ENCODE measurements at places on chromosomes 4 and X.

- peak; percentile 79 for DNase-seq
These were observed 88.7 kb upstream of the ELOVL6 start for GRCh38 chr4:110287130-110287529.

GRCh38 chr4:140047786-140048185 lies 106.2 kb downstream of the MAML3 start:
- no peak for DNase-seq

GRCh38 chr4:96767815-96768480 lies 928.1 kb downstream of the PDHA2 start:
- no peak for DNase-seq

DNA sequence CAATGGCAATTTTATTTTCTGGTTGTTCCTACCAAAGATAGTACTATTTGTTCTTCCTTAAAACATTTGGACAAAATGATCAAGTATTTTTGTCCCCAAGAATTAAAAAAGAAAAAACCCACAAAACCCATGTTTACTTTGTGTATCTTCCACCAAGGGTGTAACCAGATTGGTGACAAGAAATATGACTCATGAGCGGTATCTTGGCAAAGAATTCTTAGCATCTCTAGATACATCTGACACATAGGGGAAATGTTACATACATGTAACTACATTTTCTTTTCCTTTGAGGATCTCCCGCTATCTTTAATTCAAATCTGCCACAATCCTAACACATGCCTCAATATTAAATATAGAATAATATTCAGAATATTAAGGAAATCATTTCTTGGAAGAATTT lies 78.7 kb downstream of the WDFY3 start:
- DNase-seq = no peak

DNA sequence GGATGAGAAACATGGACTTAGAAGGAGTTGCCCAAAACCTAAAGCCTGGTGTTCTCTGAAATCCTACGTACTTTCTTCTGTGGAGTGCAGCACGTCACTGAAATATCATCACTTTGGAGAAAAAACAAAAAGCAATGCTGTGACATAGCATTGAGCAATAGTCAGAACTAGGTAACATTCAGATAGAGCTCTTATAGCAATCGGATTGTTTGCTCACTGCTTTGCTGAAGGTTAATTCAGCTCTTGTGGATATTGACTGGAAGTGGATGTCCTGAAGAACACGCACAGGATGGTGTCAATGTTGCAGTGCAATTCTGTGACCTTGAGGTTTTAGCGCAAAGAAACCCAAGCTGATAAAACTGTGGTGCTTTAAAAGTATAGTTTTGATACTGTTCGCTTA lies 114.2 kb upstream of the GRXCR1 start:
- DNase-seq = no peak

- no peak for DNase-seq
These were observed 9.6 kb upstream of the ABLIM2 start for GRCh38 chr4:8168232-8168631.

- DNase-seq = no peak
These were observed 187.0 kb downstream of the AFAP1 start for GRCh38 chr4:7752649-7753048.

DNA sequence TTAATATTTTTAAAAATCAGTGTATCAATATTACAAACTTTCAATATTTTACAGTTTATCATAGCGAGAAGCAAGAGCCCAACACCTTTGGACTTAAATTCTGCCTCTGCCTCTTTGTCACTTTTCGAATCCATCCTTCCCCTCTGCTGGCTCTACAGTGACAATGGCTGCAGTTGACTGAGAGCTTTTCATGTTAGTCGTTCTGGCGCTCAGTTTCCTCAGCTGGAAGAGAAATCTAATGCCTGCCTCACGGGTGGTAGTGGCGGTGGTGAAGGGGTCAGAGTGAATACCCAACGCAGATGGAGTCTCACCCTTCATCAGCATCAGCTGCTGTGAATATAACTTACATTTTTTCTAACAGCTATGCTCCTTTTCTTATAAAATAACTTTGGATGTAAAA lies 144.8 kb downstream of the NWD2 start:
- DNase-seq = no peak

GRCh38 chrX:110951472-110952269 lies 144.3 kb upstream of the PAK3 start:
- no peak for DNase-seq

- DNase-seq = no peak
These were observed 44.4 kb upstream of the DHRSX start for GRCh38 chrX:2545144-2545543.

- no peak for DNase-seq
These were observed 74.2 kb upstream of the CT45A1 start for GRCh38 chrX:135639066-135639780.

DNA sequence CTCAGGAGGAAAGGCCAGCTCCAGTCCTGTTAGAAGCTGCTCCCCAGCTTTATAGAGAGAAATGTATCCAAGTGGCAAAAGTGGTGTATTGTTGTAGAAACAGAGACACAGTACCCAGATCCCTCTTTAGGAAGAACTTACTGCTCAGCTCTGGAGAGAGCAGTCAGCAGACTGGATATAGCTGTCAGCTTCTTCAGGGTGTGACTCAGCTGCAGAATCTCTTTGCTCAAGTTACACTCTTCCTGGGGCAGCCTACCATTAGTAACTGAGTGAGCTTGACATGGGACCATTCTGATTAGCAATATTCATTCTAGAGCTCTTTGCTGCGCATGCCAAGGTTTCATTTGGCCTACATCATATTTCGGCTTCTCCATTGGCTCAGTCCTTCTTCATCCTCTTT lies 40.5 kb downstream of the ATP1B4 start:
- DNase-seq = no peak

GRCh38 chr4:94412658-94413038 lies 39.1 kb upstream of the PDLIM5 start:
- DNase-seq = no peak

DNA sequence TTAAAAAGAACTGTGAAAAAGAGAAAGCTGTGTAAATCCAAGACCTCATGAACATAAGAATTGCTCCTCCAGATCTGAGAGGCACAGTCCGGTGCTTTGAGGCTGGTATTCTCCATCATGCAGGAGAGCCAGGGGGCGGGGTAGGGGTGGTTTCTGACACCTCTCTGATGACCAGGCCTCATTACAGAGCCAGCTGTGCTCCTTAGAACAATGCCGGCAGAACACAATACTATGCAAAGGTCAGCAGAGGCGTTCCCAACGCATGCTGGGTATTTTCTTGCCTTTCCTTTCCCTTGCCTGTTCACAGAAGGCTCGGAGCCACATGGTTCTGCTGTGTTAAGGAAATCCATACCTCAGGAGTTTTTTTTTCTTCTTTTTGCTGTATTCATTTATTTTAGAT lies 91.2 kb upstream of the SOD3 start:
- no peak for DNase-seq

DNA sequence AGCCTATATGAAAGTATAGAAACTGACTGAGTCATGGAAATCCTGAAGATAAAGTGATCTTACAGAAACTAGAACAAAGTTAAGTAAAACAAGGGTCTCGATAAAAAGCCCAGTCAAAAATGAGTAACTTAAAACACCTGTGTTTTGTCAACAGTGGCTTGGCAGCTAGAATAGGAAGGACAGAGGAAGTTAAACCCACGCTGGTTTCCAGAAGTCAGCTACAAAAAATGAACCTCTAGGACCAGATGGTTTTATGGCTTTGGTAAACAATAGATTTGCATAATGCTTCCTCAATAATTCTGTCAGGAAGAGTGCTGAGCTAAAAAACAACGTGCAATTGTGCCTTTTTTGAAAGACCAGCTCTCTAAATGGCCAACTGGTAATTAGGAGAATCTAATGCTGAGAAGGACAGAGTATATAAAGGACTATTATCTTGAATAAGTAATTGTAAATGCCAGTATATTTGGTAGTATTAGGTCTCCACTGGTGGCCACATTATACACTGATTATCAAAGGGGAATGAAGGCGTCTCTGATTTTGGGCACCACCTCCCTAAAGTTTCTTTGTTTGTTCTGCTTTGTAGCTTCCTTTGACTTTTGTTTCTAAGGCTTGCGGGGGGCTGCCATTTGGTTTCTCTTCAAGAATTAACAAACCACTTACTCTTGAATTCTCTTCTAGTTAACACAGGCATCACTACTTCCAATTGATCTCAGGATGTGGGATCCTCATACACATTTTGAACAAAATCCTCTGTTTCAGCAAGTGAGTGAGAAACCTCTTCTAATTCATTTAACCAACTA lies 72.2 kb upstream of the PPP3CA start:
- peak; percentile 19 for DNase-seq

- peak; percentile 68 for DNase-seq
These were observed 35.0 kb upstream of the CLCN4 start for GRCh38 chrX:10121787-10122186.

DNA sequence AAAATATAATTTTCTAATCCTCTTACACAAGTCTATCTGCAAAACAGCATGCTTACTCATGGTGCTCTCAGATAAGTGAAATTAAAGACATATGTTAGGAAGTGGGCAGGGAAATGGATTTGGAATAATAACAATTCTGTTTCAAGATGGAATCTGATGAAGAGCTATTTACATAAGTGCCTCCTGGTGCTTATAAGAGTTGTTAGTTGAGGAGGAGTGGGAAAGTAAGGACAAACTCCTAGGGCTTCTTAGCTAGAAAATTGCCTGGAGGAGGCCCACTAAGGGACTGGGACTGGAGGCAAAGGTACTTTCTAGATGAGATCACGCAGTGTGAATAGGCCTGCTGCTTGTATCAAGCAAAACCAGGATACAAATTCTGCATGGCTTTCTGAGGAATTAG lies 939.8 kb downstream of the GLUD2 start:
- no peak for DNase-seq

DNA sequence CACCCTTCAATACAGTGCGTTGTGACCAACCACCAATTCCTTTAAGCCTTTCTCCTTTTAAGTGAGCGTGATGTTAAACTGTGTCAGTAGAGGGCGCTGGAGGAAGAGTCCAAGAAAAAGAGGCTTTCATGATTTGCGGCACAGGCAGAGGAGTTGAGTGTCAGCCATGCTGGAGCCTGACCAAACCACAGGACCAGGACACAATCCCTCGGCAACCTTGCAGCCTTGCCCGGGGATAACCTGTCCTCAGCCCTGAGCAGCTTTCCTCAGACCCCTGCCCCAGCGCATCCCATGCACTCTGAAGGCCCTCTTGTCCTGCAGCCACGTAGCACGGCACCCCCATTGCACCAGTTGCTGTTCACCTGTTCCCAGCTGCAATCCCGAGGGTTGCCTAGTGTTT lies 53.5 kb upstream of the SMIM31 start:
- DNase-seq = peak; percentile 10

DNA sequence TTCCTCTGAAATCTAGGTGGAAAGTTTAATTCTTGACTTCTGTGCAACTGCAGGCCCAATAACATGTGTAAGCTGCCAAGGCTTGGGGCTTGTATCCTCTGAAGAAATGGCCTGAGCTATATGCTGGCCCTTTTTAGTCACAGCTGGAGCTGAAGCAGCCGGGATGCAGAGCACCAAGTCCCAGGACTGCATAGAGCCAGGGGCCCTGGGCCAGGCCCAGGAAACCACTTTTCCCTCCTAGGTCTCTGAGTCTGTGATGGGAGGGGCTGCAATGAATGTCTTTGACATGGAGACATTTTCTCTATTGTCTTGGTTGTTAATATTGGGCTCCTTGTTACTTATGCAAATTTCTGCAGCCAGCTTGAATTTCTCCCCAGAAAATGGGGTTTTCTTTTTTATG lies 588.5 kb downstream of the CENPC start:
- no peak for DNase-seq

DNA sequence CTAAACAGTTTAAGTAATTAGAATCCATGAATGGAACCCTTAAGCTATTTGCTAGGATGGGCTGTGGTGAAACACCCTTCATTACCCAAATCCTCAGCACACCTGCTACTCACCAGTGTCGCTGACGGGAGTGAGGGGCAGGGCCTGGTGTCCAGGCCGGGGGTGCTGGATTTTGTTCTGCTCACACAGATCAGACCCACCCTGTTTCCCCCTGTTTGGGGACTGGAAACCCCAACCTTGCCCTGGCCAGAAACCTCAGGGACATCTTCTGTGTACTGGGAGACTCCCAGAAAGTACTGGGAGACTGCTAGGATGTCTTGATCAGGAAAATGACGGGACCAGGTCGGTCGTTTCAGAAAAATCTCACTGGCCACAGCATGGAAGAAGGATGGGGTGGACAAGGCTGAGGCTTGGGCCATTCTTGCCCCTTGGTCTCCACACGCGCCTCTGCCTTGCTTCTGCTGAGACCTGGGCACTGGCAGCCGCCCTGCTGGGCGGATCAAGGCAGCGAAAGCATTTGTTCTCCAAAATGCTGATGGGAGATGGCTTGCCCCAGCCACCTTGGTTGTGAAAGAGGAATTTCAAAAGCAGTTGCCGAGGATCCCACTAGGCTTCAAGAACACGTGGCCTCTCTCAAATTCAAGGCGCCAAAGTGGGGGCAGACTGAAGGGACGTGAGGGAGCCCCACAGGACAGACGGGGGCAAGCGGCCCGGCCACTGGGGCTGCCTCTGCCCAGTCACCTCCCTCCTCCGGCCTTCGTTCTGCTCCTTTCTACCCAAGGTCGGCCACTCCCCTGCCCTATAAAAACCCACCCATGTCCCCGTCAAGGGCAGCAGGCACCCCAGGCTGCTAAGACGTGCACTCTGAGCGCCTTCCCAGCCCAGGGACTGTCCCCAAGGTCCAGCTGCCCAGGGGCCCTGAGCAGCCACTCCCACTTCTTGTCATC lies 23.5 kb upstream of the PDE6B start:
- DNase-seq = no peak

GRCh38 chr4:155559915-155560314 lies 106.7 kb upstream of the GUCY1A1 start:
- DNase-seq = no peak

GRCh38 chrX:107600366-107600765 lies 27.9 kb upstream of the PRPS1 start:
- no peak for DNase-seq

- no peak for DNase-seq
These were observed 67.4 kb downstream of the GLRB start for GRCh38 chr4:157143369-157143768.

GRCh38 chrX:18441780-18442367 lies 16.5 kb downstream of the CDKL5 start:
- no peak for DNase-seq

GRCh38 chrX:21738210-21738949 lies 19.5 kb downstream of the SMPX start:
- DNase-seq = no peak

DNA sequence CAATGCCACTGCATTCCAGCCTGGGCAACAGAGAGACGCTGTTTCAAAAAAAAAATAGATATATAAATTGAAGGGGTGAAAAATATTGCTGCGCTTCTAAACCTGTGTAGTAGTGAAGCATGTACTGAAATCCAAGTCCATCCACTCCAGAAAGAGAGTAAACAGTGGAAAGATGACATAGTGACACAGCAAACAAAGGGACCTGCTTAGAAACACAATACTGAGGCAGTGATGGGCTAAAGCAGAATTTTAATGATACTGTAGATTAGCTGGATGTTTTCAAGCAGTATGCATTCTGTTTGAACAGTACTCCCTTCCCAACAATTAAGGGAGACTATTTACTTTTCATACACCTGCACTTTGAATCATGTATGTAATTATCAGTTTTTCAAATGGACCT lies 42.5 kb downstream of the TFDP3 start:
- no peak for DNase-seq
